ENCODE measurements at places on chromosomes 2 and 18. TPM values are rescaled to one million over a fixed set of nuclear protein-coding genes. Genes with fewer than 3 reads are reported as not detected.

DNA sequence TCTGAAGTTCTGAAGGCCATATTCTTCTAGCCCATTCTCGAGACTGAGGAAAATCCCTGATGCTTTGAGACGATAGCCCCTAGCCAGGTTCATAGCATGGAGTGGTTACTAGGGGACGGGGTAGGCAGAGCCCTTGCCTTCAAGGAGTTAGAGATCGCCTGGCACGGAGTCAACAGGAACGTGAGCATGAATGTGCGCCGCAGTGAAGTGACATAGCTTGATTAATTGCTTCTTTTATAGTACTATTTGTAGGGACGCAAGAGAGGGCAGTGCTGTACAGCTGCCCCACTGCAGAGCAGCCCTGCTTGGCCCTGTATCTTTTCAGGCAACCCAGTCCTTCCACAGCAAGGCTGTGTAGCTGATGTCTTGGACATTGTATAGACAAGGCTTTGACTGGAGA is 26.2 kb downstream of the HRH4 start:
- no peak for DNase-seq

DNA sequence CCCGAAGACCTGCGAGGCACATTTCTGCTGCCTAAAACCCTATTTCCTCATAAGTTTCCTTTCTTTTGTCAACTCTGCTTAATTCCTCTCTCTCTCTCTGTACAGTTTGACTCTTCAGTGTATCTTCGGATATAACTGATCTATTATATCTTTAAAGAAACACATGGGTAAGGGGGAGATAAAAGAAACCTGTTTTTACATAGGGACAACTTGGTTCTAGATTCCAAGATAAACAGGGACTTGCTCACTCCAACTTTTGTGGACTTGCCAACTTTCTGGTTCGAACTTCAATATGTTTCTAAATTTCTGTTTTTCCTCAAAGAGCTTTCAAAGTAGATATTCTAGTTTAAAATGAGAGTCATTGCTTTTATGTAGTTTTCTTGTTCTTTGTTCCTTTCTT is 182.7 kb upstream of the EPC2 start:
- no peak for DNase-seq

- DNase-seq: peak; percentile 47
These were observed 234.5 kb downstream of the LDLRAD4 start for GRCh38 chr18:13452871-13453680.

DNA sequence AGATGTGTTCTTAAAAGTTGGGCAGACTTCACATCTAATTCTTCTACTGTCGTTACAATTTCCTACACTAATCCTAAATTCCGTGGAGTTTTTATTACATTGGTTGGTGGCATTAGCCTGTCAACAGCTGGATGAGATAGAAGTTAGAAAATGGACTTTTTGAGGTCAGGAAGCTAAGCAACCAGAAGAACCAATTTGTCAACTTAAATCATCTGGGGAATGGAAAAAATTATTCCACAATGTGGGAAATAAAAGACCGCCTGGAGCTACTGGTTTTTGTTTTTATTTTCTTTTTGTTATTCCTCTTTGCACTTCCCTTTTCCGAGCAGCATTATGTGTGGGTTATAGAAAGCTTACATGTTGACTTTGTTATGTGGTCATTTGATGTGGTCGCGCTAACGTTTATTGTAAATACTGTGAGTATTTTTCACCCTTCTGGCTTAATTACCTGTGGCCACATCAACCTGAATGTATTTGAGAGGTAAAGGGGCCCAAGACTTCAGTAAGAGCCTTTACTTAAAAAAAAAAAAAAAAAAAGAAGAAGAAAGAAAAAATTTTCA is 75.3 kb downstream of the PTPRM start:
- DNase-seq: no peak

GRCh38 chr2:25076749-25077148 is 34.9 kb downstream of the EFR3B start:
- DNase-seq: no peak

Gene IL37
- not detected for total RNA-seq

Gene MAP3K2
- 31.6 TPM for total RNA-seq

DNA sequence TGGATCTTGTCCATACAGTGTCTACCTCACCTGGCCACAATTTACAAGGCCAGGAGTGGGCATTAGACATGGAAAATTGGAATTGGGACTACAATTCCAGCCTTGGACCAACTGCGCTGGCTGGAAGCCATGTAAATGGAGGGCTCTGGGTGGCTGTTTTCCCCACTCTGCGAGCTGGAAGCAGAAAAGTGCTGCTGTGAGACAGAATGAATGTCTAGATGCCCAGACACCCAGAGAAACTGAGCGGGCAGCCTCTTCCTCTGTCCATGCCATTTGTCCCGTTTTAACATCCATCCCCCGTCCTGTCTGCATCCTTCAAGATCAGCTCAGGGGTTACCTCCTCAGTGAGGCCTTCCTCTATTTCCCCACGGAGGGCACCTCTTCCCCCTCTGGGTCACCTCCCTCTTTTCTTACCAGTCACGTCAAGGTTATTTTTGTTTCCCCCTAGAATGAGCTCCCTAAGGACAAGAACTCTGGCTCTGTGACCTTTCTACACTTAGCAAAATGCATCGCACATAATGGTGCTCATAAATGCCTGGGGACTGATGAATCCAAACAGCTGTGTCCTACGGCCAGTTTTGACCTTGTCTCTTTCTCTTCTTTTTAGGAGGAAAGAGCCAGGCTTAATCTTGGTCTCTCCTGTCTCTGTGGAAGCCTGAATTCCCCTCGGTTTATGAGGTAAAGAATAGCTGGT is 41.2 kb downstream of the MCFD2 start:
- DNase-seq: no peak

- DNase-seq: no peak
These were observed 1906.8 kb upstream of the PIK3C3 start for GRCh38 chr18:40048253-40048652.

GRCh38 chr2:200199576-200200263 is 106.8 kb upstream of the SPATS2L start:
- DNase-seq: no peak

Gene IL1R2
- total RNA-seq: 1.0 TPM

DNA sequence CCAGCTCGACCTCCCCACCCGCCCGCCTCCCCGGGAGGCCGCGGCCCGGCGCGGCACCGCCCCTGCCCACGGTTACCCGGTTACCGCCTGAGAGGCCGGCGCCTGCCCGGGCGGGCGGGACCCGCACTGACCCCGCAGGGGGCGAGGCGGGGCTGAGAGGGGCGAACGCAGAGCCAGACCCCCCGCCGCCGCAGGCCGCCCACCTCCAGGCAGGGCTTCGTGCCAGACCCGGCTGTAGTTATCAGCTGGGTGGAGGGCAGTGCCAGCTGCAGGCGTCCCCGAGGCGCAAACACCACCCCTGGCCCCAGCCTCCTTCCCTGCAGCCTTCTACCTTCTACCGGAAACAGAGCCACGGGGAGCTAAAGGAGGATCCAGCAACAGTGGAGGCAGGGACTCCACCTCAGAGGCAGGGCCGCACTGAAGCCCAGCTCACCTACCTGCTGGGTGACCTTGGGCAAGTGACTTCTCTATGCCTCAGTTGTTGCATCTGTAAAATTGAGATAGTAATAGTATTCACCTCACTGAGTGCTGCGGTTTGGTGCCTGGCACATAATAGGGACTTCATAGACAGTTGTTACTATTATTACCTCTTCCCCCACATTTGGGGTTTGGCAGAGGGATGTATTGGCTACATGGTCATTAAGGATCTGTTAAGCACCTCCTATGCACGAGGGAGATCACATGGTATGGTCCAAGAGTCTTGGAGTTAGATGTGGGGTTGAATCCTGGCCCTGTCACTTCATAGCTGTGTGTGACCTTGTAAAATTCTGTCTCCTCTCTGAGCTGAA is 231.6 kb upstream of the SMAD2 start:
- peak; percentile 79 for DNase-seq

GRCh38 chr2:115389024-115389423 is 946.6 kb downstream of the DPP10 start:
- DNase-seq: no peak

Gene UGT1A8
- total RNA-seq: not detected

DNA sequence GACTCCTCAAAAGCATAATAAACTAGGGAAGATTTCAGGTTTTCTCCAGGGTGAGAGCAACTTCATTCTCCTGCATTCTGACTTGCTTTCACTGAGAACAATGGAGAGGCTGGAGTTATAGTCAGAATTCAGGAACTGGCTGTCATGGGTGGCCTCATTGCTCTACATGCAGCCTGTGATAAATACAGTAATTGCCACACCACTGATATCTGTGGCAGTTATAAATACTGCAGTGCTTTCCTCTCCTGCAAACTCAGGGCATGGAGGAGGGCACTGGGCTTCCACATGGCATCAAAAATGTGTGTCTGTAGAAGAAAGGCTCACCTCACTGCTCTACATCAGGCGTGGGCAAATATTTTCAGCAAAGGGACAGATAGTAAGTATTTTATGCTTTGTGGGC is 510.2 kb downstream of the ZNF516 start:
- no peak for DNase-seq

- no peak for DNase-seq
These were observed 10.9 kb downstream of the TBC1D8 start for GRCh38 chr2:101140237-101140636.

DNA sequence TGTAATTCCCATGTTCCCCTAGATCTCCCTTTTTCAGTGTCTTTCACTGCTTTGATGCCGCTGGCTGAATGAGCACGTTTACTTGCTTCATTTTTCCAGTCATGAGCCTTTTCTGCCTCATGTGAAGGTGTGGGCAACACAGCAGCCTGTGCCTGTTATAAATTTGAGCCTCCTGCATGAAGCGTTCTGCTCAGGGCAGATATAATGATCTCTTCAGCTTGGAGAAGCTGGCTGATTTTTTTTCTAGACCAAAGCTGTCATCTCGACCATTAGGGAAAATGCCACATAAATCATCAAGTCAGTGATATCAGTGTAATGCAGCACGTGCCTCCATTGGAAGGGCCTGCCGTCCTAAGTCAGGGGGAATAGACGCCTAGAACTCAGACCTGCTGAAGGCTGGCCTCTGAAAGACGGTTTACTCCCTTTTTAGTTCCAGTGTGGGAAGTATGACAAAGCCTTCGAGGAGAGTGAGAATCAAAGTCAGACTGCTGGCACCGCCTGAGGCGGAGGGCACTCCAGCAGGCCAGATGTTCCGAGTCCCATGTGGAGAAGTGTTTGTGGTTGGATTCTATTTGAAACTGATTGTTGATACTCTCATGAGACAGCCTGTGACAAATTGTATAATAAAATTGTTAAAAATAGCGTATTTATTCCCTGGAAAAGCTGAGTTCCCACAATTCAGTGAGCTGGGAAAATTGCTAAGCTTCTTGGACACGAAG is 196.5 kb downstream of the MYO1B start:
- no peak for DNase-seq

- DNase-seq: no peak
These were observed 115.1 kb upstream of the REG3G start for GRCh38 chr2:78910376-78910775.

DNA sequence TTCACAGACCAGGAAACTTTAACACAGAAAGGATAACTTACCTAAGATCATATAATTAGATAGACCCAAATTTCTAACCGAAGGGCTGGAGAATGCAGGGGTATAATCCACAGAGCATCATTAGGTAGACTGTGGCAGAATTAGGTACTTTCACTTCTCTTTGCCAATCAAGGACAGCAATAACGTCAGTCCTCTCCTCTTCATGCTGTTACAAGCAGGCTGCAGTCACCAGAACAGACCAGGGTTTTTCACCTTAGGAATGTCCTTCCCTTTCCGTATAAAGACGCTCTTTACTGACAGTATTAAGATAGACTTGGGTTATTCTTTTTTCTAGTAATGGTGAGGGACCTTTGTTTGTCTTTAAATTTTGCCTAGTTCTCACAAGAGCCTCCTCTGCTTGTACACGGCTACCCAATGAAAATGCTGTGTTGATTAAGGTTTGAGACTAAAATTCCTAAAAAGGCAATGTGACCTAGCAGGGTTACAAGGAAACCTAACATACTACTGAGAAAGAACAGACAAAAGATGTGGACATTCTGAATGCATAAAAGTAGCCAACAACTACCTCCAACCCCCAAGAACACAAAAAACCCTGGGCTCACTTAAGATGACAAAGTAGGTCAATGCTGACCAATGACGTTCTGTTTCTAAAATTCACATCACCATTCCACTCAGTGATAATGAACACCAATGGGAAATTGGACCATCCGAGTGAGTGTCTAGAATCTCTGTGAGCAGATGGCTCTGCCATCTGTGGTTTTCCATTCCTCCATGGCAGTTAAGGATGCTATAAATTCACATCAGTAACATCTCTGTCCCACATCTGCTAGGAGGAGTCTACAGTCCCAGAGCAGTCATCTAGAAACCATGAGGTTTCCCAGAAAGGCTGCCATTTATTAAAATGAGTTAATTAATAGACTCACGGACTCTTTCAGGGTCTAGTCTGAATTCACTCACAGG is 2.1 kb downstream of the PDIA6 start:
- no peak for DNase-seq

Gene TEX44
- not detected for total RNA-seq

GRCh38 chr2:88656690-88657089 is 29.4 kb upstream of the EIF2AK3 start:
- no peak for DNase-seq

GRCh38 chr18:46182633-46183358 is 78.6 kb downstream of the HAUS1 start:
- DNase-seq: no peak

Gene SPRED2
- total RNA-seq: 22.0 TPM

- DNase-seq: no peak
These were observed 583.3 kb downstream of the PLCL1 start for GRCh38 chr2:198387677-198388076.

Gene SERPINB12
- total RNA-seq: not detected

DNA sequence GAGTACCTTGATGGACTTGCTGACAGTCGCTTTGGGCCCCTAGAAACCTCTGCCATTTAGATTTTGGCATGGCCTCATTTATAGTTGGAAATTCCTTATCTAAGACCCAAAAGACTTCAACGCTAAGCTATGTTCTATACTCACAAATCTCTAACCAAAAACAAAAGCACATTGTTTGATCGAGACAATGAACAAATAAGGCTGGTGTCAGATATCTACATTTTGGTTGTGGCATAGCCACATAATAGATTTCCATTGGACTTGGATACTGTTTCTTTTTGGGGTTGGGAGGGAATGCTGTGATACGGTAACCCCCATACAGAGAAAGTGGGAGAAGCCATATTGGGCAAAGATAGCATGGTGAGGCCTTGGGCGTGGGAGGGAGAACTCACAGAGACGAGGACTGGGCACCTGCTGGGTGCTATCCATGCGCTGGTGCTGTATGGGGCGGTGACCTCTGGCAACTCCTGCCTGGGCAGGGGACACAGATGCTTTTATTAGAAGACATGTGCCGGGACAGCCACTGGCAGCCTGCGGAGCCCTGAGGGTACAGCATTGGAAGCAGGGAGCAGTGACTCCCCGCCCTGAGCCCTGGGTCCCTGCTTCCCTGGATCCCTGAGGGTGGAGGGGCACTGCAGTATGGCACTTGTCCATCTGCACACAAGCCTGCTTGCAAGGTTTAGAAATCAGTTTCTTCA is 97.1 kb downstream of the ASAP2 start:
- no peak for DNase-seq

All from cardiac septum (tissue), 1 donor.